ENCODE measurements at places on chromosomes 11 and 22.

GRCh38 chr11:87300640-87301380 lies 263.1 kb downstream of the TMEM135 start:
- no peak overlapping the region for H3K4me3 ChIP-seq
- H3K4me1 ChIP-seq, result peaks cover 5% of the 10 kb centered on the region
- no peaks in the 10 kb centered on the region for H3K27me3 ChIP-seq
- no peak overlapping the region for H3K27ac ChIP-seq
- H3K36me3 ChIP-seq, result no peaks in the 10 kb centered on the region
- DNase-seq, result peak; percentile 15

DNA sequence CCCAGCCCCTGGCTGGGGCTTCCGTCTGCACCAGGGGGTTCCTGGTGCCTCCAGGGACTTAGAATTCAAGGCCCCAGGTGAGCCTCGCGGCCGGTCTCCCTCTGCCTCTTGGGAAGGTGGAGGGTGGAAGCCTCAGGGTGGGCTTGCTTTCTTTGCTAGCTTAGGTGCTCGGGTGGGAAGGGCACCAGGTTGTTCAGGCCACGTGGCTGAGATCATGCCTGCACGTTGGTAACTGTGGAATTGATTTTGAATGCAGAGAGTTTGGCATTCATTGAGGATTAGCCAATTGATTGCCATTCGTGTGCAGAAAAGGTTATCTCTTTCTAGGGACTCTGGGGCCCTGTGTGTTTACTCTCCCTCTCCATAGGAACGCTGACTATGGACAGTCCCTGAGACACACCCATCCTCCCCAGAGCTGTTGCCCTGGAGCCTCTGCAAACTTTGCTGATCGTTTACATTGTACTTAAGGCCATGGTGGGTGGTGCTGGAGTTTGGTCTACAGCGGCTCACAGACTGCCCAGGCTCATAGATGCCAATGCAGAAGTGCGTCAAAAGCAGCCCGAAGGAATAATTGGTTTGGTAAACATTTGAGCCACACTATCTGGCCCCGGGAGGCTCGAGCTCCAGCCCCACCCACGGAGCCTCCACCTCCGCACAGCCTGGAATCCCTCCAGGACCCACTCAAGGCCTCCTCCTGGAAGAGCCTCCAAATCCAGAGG lies 1457.7 kb downstream of the BRD1 start:
- no peak overlapping the region for H3K27ac ChIP-seq
- no peaks in the 10 kb centered on the region for H3K36me3 ChIP-seq
- no peak for DNase-seq
- H3K4me1 ChIP-seq, result no peaks in the 10 kb centered on the region
- H3K27me3 ChIP-seq, result no peaks in the 10 kb centered on the region

- no peaks in the 10 kb centered on the region for H3K27me3 ChIP-seq
- H3K27ac ChIP-seq, result peak overlapping the region; percentile 95
- DNase-seq, result peak; percentile 72
- H3K4me3 ChIP-seq, result no peak overlapping the region
These were observed 6.4 kb upstream of the ARFGAP3 start for GRCh38 chr22:42863349-42863961.

DNA sequence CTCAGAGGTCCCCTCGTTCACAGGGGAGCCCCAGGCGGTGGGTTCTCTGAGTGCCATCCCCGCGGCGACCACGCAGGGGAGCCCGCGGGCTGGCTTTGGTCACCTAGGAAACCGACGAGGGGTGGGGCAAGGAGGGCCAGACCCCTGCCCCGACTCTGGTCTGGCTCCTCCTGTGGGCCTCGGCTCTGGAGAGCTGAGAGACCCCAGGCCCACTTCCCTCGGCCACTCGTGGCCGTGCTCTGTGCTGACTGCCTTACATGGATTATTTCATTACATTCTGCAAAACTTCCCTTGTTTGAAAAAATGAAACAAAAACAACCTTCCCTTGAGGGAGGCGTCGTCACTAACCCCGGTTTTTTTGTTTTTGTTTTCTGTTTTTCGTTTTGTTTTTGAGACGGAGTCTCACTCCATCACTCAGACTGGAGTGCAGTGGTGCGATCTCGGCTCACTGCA lies 15.1 kb upstream of the CYTH4 start:
- peaks cover 2% of the 10 kb centered on the region for H3K4me1 ChIP-seq
- no peaks in the 10 kb centered on the region for H3K27me3 ChIP-seq
- no peaks in the 10 kb centered on the region for H3K36me3 ChIP-seq
- H3K4me3 ChIP-seq, result peak overlapping the region; percentile 70

DNA sequence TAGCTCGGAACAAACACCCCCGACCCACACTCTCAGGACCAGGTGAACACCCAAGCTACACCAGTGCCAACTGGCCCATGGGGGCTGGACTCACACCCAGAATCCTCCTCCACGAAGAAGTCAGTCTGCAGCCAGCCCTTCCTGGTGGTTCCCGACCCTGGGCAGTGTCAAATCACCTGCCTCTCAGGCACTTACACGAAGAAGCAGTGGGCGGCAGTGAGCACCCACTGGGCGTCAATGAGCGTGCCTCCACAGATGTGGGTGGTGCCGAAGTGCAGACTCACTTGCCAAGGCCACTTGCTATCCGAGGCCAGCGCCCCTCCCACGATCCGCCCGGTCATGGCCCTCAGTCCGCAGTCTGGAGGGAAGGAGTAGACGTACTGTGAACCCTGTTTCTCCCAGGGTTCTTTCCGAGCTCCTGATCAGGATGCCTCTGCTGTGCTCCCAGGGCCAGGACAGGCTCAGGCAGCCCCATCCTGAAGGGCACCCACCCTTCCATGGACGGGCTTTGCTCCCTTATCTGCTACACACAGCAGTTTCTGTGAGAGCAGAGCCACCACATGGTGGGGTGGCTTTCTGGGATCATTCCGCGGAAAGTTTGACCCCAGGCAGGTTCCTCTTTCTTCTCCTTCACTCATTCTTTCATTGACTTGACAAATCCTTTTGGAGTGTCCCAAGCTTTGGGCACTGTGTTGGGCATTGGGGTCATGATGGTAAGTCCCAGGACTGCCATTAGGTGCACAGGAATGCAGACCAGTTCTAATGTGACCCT lies 19.4 kb downstream of the TMPRSS13 start:
- H3K4me1 ChIP-seq, result peaks cover 5% of the 10 kb centered on the region
- peaks cover 45% of the 10 kb centered on the region for H3K27me3 ChIP-seq
- H3K36me3 ChIP-seq, result no peaks in the 10 kb centered on the region
- no peak overlapping the region for H3K27ac ChIP-seq
- no peak overlapping the region for H3K4me3 ChIP-seq

- H3K27ac ChIP-seq, result no peak overlapping the region
- peaks cover 15% of the 10 kb centered on the region for H3K4me1 ChIP-seq
- no peaks in the 10 kb centered on the region for H3K36me3 ChIP-seq
- no peak overlapping the region for H3K4me3 ChIP-seq
- H3K27me3 ChIP-seq, result no peaks in the 10 kb centered on the region
- peak; percentile 66 for DNase-seq
These were observed 10.1 kb downstream of the STIM1 start for GRCh38 chr11:3865388-3866193.

GRCh38 chr11:131744847-131745246 lies 374.4 kb downstream of the NTM start:
- H3K36me3 ChIP-seq, result no peaks in the 10 kb centered on the region
- peaks cover 16% of the 10 kb centered on the region for H3K27me3 ChIP-seq
- no peaks in the 10 kb centered on the region for H3K4me1 ChIP-seq
- H3K4me3 ChIP-seq, result no peak overlapping the region
- DNase-seq, result peak; percentile 39

DNA sequence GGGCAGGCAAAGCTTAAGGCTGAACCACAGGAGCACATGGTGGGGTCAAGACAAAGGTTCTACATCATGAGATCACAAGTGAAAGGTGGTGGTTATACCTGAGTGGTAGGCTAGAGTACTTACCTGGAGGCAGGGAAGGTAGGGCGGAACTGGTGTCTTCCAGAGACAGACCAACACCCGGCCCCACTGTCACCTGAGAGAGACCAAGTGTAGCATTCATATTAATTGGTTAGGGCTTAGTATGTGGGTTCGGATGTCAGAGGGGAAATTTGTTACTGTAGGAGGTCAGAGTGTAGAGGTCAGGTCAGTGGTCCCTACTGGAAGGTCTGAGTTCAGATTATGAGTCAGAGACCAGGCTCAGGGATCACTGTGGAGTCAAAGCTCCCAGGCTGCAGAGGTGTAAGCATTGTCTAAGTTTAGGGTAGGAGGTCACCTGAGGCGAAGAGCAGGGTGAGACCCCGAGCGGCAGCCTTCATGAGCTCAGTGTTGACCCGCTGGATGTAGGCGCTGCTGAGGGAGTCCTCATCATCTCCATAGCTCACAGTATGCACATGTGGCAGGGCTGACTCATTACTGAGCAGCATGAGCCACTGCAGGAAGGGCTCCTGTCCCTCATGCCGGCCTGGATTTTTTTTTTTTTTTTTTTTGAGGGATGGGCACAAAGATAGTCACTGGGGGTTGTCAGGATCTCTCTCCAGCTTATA lies 3.2 kb downstream of the TPP1 start:
- H3K36me3 ChIP-seq, result peaks cover 2% of the 10 kb centered on the region
- H3K27me3 ChIP-seq, result no peaks in the 10 kb centered on the region
- DNase-seq, result no peak
- H3K27ac ChIP-seq, result no peak overlapping the region
- H3K4me3 ChIP-seq, result no peak overlapping the region
- peaks cover 26% of the 10 kb centered on the region for H3K4me1 ChIP-seq

DNA sequence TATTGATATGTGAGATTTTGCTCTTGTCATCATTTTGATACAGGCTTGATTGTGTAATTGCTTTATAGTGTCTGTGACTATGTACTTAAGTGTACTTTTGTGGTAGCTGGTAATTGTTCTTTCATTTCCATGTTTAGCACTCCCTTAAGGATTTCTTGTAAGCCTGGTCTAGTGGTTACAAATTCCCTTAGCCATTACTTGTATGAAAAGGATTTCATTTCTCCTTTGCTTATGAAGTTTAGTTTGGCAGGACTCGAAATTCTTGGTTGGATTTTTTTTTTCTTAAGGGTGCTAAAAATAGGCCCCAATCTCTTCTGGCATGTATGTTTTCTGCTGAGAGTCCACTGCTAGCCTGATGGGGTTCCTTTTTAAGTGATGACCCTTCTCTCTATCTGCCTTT lies 346.8 kb downstream of the JRKL start:
- H3K36me3 ChIP-seq, result no peaks in the 10 kb centered on the region
- 0 out of 2 replicates have a peak, but pooled peaks cover 6% of the 10 kb centered on the region for H3K4me1 ChIP-seq
- peaks cover 27% of the 10 kb centered on the region for H3K27me3 ChIP-seq
- H3K27ac ChIP-seq, result no peak overlapping the region
- H3K4me3 ChIP-seq, result no peak overlapping the region

DNA sequence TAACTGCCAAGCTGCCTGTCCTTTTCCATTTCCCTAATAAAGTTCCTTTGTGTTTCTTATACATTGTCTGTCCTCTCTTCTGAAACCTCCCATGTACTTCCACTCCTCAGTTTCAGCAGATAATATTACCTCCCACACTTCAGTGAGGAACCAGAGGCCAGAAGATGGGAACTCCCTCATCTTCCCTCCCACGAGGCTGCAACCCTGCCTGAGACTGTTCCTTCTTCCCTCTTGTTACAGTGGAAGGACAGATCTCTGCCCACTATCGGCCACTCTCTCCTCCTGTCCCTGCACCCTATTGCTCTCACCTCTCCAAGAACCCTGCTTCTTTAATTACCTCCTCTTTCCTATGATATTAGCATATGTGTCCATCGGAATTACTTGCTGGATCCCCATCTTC lies 38.1 kb upstream of the SWAP70 start:
- DNase-seq, result no peak
- H3K27me3 ChIP-seq, result no peaks in the 10 kb centered on the region
- no peak overlapping the region for H3K27ac ChIP-seq
- no peaks in the 10 kb centered on the region for H3K4me1 ChIP-seq
- no peaks in the 10 kb centered on the region for H3K36me3 ChIP-seq

DNA sequence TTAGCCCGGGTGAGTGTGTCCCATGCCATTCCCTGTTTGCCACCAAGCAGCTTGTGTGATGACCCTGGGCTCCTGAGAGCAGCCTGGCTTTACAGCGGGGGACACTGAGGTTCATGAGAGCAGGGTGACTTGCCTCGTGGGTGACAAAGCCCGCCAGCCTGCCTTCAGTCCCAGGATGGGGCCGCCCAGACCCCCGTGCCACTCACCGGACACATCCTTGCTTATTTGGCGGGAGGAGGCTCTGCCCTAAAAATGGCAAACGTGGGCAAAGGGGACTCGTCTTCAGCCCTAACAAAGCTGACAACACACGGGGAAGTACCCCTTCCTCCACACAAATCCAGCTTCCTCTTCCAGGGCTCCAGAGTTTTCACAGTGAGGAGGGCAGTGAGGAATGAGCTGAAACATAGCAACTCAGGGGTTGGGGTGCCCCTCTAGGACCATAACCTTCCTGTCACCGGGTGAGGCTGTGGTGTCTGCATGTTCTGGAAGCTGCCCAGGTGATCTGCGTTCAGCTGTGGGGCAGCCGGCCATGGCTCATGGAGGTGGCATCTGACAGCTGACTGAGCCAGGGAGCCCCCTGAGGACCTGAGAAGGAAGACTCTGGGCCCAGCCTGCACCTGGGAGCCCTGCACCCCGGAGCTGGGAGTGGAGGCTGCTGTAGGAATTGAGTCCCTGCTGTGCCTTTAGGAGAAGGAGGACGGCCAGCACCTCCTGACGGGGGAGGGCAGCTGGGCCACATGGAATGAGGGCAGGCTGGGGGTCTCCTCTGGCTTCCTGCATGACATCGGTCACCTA lies 16.7 kb downstream of the RIBC2 start:
- no peaks in the 10 kb centered on the region for H3K27me3 ChIP-seq
- no peaks in the 10 kb centered on the region for H3K36me3 ChIP-seq
- DNase-seq, result no peak
- H3K27ac ChIP-seq, result no peak overlapping the region
- no peak overlapping the region for H3K4me3 ChIP-seq

DNA sequence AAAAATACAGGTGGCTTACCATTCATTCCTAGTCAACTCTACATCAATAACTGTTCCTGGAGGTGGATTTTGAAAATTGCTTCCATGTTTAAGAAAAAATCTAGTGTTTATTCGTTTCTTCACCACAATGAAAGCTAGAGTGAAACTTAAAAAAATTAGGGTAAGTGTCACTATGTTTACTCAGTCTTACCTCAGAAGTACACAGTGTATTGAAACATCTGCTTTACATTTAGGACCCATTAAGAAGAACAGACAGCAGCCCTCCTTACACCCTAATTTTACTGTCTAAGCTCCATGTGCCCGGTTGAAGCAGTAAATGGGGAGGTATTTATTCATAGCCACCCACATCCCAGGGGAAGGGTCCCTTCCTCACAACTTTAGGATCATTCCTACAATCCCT lies 51.4 kb downstream of the PIWIL3 start:
- H3K27me3 ChIP-seq, result peaks cover 29% of the 10 kb centered on the region
- H3K27ac ChIP-seq, result no peak overlapping the region

DNA sequence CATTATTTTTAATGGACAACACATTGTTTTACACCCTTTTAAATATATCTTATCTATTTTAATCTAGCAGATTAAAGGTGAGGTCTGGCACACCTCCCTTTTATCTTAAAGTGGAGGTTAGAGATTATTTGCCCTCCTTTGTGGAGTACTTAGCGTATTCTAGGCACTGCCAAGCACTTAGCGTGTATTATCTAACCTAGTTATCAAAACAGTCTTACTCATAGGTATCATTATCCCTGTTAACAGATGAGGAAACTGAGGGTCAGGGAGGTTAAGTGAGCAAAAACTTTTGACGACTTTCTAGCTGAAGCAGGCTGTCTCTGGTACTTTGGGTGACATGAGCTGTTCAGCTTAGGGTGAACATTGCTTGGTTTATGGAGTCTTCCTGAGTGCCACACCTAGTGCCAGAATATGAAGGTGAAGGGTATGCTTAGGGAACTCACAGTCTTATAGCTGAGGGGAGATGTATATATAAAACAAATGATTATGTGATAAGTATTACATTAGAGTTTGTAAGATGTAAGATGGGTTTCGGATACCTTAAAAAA lies 55.0 kb downstream of the ZNRF3 start:
- H3K27me3 ChIP-seq, result no peaks in the 10 kb centered on the region
- H3K27ac ChIP-seq, result no peak overlapping the region
- H3K4me1 ChIP-seq, result no peaks in the 10 kb centered on the region
